ENCODE measurements at places on chromosomes 16 and 17.

- peak; percentile 32 for DNase-seq
These were observed 195.2 kb downstream of the MAP2K6 start for GRCh38 chr17:69609473-69610305.

DNA sequence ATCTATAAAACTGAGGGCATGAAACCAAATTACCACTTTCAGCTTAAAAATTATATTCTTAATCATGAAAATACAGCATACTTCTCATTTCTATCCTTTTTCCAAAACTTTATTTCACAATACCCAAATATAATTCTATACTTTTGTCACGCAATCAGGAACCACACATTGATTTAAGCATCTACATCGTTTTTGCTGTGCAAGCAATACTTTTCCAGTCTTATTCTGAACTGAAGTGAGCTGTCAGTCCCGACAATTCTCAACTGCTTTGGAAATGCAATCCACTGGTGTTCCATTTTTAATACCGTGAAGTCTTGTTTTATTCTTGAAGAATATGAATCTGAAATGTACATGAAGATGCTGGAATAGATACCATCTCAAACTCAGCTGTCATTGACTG is 60.1 kb upstream of the NOL11 start:
- no peak for DNase-seq

GRCh38 chr17:67414130-67414529 is 37.0 kb downstream of the PITPNC1 start:
- no peak for DNase-seq

- no peak for DNase-seq
These were observed 43.7 kb upstream of the ZNF750 start for GRCh38 chr17:82883419-82884031.

GRCh38 chr17:1847191-1847590 is 17.4 kb downstream of the RPA1 start:
- DNase-seq, result no peak

GRCh38 chr17:17868641-17869522 is 32.1 kb upstream of the SREBF1 start:
- DNase-seq, result peak; percentile 44

- DNase-seq, result no peak
These were observed 111.5 kb downstream of the ZFHX3 start for GRCh38 chr16:72936408-72936807.

DNA sequence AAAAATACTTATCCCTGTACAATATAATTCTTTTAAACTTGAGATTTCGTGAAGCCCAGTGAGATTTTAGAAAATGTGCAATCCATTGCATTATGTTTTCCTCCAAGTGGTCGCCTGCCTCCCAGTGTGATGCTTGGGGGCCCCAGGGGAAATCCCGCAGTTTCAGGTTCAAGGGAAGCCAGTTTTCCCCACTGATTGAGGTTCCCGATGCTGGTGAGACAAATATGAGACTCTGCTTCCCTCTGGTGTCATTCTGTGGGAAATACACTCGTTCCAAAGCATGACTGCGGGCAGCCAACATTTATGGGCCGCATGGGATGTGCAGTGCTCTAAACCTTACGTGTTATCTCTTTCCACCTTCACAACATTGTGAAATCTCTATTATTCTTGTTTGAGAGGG is 200.8 kb downstream of the PRKCB start:
- peak; percentile 24 for DNase-seq

DNA sequence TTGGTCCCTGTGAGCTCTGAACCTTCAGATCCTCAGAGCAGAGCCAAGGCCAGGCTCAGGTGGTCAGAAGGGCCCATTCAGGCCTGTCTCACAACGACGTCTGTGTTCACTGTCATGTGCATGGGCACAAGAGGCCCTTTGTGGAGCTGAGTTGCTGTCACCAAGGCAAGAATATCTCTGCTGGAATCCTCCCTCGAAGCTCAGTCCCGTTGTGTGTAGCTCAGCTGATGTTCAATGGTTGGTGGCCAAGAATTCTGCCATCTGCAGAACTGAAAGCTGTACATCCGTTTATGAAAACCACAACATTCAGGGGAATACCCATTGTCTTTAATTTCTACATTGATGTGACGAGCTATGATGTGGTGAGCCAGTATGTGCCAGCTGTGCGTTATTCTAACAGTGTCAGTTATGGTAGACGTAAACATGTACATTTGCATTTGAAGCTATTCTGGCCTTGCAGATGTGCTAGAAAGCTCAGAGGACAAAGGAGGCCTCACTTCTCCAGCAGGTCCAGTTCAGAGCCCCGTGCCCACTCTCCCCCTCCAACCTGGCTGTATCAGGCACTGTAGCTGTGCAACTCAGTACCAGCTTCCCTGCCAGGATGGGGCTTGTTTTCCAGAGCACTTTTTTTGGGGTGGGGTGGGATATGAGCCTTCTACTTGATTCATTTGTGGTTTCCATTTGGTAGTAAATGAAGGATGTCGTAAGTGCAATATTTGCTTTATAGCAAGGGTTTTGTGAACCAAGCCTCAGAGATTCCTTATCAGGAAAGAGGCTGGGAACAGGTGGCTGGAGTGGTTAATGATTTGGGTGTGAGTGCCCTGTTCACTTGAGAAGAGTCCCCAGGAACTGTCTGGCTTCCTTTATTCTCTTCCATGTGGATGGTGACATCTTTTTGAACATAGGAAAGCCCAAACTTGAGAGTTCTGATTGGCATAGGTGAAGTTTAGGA is 56.1 kb downstream of the B9D1 start:
- no peak for DNase-seq

- DNase-seq, result no peak
These were observed 559 bp downstream of the CLUH start for GRCh38 chr17:2710803-2711607.

GRCh38 chr16:68760671-68761275 is 23.7 kb downstream of the CDH1 start:
- DNase-seq, result peak; percentile 23

GRCh38 chr17:63356337-63356757 is 89.8 kb downstream of the CYB561 start:
- peak; percentile 98 for DNase-seq

DNA sequence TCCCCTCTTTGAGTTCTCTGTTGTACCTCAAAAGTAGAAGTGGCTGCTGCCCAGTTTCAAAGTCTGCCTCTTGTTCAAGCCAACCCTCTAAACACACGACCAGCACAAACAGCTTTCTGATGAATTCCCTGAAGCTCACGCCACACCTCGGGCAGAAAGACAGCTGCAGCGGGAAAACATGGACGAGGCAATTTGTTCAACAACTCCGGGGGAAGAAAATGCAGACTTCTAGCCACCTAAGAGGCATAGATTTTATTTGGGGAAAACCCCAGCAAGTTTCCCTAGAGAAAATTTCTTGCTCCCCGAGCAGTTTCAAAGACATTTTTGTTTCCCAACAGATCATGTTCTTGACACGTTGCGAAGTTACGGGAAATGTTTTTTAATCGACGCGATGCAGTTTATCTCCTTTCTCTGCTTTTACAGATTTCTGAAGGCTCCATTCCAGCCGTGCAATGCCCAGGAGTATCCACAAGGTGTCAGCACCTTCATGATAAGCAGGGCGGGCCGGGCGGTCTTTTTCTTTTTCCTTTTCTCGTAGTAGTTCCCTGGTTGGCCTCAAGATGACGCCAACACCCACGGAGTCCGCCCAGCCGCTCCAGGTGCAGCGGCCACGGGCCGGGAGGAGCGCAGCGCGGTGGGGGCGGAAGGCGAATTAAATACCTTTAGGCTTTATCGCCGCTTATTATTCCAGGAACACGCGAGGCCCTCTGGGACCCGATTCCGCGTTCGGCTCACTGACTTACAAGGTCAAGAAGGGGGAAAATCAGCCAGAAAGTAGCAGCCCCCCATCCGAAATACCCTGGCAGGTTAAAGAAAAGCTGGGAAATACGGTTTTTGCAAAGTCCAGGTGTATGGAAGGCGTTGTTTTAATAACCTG is 2.9 kb upstream of the FOXC2 start:
- DNase-seq, result peak; percentile 86

GRCh38 chr17:70483624-70484023 is 314.3 kb downstream of the KCNJ2 start:
- no peak for DNase-seq

DNA sequence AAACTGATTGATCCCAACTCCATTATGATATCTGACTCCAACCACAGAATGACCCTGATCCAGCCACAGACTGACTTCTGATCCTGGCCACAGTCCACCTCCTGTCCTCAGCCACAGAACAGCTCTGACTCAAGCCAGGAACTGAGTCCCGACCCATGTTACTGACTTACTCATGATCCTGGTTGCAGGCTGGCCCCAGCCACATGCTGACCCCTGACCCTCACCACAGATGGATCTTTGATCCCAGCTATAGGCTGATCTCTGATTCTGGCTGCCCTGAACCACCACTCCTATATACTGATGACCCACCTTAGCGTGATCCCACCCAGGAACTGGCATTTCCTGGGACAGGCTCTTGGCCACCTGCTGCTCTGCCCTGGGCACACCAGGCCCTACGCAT is 32.2 kb upstream of the IL21R start:
- no peak for DNase-seq

DNA sequence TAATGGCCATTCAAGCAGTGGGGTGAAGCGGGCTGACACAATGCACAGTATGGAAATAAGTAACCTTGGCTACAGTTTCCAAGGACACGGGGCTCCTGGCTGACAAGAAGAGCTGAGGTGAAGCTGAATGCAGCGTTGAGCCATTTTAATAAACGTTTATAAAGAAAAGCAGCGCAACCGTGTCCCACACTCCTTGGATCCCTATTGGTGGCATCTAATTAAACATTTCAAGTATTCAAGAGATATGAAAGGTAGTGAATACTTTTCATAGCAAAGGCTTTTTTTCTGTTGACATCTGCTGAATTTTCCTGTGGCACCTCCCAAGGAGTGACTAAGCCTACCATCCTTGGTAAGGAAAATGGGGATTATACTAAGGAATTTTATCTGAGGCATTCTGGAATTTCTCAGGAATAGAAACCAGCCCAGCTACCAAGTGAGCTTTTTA is 26.5 kb downstream of the DUSP14 start:
- DNase-seq, result peak; percentile 67

DNA sequence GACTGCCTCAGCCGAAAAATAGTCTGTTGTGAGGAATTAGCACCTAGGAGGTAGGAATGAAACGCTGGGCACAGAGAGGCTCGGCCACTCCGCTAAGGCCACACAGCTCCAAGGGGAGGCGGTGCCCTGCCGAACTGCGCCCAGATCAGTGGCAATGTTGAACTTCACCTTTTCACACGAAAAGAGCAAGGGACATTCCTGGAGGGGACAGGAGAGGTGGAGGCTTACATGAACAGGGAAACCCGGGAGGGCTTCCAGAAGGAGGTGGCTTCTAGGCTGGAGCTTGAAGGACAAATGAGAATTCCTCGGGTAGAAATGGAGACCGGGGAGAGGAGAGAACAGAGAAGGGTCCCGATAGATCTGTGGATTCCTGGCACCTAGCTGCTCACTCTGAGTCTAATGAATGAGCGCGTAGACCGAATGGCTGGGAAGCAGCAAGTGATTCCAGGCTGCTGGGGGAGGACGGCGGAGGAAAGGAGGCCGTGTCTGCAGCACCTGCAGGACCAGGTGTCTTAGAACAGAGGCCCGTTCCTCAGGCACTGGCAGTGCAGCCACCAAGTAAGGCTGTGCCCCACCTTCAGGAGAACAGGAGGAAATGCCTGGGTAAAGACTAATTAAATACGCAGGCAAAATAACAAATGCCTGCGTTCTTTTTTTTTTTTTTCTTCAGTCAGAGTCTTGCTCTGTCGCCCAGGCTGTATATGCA is 722 bp upstream of the SLC38A10 start:
- DNase-seq, result peak; percentile 42

DNA sequence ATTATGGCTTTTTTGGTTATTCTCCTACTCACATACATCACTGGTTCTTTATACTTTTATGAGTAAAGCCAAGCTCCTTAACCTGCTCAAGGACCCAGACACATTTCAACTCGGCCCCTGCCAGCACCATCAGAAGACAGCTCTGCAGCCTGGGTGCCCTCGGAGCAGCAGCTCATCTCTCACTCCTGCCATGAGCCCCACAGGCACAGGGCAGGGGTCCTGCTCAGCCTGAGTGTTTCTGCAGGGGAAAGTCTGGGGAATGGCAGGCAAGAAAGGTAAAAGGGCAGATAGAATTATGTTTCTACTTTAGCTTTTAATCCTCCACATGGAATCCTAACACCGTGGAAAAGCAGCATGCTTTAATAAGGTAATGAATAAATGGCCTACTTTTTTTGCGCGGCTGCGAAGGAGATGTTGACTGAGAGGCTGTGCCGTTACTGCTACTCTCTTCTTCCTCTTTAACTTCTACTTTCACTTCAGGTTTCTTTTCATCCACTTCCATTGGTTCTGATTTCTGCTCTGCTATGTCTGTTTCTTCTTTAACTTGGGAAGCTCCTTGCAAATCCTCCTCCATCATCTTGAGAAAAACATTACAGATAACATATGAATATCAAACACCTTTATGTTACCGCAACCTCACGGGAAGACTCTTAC is 50.1 kb upstream of the TRAP1 start:
- no peak for DNase-seq

DNA sequence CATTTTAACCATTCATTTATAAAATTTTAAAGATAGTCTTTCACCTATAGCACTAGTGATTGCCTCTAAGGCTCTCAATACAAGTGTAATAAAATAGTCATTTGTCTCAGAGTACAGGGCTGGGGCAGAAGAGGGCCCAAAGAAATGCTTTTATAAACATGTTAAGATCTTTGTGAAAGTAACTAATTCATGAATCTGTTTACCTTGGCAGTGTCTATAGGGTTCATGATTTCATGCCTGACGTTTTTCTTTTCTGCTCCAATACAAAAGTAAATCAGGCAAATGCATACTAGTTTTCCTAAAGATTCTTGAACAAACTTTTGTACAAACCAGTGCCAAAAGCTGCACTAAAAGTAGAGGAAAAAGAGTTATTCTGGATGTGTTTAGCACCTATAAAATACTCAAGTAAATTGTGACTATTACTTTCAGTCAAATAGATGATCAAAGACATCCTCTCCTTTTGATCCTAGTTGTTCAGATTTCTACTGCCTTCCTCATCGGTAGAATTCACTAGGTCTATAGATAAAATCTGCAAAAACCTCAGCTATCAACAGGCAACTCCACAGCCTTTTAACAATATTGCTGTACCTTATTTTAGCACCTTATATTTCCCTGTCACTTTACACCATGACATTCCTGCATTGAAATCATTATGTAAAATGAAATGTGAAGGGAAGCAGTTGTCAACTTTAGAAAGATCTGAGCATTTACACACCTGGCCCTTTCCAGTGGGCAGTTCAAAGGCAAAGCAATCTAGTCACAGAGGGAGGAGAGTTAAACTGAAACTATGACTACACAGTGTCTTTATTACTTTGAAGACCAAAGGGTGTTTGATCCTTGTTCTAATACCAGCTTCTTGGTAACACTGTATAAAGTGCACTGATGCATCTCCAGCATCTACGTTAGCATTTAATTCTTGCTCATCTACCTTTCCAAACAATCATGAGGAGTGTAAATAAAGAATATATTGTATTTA is 100.0 kb upstream of the MED13 start:
- no peak for DNase-seq

DNA sequence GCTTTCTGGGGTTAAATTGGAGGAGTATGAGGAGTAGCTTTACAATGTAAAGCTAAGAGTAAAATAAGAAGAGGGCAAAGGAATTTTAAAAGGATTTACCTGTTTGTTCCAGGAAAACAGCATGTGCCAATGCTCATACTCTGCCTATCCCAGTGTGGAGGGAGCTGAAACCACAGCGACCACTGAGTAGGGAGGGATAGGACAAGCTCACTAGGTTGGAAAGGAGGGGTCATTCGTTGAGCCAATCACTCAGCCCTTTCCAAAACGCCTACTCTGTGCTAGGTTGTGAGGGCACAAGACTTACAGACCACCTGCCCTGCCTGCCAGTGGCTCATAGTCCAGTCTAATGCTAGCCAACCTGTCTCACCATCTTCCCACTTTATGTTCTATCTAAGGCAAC is 1.1 kb upstream of the DNAJC7 start:
- DNase-seq, result no peak

- DNase-seq, result no peak
These were observed 9.4 kb upstream of the CNEP1R1 start for GRCh38 chr16:50015631-50016030.
